ENCODE measurements at places on chromosomes 13 and 19. TPM values are rescaled to one million over a fixed set of nuclear protein-coding genes. Genes with fewer than 3 reads are reported as not detected.

- DNase-seq: no peak
Measured at GRCh38 chr13:100790405-100790804, 115.8 kb upstream of the TMTC4 start.

PHLDB3 gene
- polyA plus RNA-seq: 9.8 TPM

DNA sequence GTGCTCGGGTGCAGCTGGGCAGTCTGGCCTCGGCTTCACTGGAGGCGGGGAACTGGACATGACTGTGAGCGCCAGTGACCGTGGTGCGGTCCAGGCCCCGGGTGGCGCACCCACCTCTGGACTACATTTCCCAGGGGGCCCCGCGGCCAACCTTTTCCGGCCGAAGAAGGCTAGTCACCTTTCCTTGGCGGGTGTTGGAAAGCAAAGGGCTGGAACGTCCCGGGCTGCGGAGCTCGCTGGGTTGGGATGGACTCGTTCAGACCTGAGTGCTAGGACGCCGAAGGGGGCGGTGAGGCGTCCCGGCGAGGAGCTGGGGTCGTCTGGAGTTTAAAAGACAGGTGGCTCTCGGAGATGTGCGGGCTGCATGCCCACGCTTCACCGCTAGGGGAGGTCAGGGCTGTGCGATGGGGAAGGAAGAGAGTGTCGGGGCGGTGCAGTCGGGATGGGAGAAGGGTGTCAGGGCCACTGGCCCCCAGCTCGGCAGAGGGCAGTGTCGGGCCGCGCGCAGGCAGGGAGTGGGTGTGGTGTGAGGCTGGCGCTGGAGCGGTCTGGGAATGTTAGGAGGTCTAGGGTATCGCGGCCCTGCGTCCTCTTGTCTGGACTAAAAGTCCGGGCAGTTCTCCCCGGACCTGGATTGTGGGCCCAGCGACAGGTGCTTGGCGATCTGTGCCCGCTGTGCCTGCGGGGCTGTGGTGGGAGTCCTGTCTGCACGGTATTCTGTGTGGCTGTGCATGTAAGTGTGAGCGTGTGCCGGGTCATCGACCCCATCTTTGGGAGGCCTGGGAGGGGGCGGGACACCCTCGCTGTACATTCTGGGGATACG is 57.1 kb downstream of the ZNF568 start:
- DNase-seq: peak; percentile 80

DNA sequence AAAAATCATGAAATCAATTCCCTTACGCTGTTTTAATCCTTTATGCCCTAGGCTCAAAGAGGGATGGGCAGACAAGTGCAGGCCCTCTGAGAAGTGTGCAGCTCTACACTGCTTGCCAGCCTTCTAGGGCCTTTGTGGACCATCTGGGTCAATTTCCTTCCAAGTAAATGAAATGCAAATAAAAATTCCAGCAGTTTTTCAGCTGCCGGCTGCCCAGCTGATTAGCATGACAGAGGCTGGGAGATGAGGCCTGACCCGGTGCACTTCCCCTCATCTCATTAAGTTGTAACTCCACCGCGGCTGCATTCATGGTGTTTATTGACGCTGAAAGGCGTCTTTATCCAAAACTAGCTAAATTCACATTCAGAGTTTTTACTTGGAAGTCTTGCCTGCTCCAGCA is 47.5 kb upstream of the GSX1 start:
- DNase-seq: no peak

DNA sequence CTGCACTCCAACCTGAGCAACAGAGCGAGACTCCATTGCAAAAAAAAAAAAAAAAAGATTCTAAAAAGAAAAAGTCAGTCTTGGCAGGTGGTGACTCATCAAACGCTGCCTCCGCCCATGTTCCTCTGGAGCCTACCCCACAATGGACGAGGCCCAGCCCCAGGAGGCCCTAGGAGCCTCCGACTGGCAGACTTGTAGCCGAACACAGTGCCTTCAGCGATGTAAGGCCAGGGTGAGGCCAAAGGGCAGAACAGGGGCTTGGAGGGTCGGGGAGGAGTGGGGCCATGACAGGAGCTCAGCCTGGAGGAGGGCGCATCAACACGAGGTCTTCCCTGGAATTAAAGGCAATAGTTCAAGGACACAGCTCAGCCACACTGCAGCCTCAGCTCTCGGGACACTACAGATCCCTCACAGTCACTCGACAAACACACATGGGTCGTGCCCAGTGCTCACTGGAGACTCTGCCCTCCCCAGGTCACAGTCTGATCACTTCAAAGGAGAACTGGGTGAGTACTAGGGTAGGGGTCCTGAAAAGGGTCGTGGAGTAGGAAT is 5.1 kb downstream of the USE1 start:
- no peak for DNase-seq

GRCh38 chr13:66344805-66345517 is 885.2 kb downstream of the PCDH9 start:
- peak; percentile 65 for DNase-seq

PPM1N gene
- 0.71 TPM for polyA plus RNA-seq

Measured in left renal pelvis (tissue), 4 donors.